ENCODE measurements at places on chromosomes 12 and 14.

DNA sequence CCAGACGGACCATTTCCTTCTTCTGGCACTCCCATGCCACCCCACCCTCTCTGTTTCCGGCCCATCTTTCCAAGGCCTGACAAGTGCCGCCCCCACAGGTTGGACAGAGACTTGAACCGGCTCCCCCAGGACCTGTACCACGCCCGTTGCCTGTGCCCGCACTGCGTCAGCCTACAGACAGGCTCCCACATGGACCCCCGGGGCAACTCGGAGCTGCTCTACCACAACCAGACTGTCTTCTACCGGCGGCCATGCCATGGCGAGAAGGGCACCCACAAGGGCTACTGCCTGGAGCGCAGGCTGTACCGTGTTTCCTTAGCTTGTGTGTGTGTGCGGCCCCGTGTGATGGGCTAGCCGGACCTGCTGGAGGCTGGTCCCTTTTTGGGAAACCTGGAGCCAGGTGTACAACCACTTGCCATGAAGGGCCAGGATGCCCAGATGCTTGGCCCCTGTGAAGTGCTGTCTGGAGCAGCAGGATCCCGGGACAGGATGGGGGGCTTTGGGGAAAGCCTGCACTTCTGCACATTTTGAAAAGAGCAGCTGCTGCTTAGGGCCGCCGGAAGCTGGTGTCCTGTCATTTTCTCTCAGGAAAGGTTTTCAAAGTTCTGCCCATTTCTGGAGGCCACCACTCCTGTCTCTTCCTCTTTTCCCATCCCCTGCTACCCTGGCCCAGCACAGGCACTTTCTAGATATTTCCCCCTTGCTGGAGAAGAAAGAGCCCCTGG is 1.2 kb upstream of the CMTM5 start:
- DNase-seq: no peak

GRCh38 chr14:55846826-55847446 is 266.9 kb downstream of the KTN1 start:
- DNase-seq: peak; percentile 4

DNA sequence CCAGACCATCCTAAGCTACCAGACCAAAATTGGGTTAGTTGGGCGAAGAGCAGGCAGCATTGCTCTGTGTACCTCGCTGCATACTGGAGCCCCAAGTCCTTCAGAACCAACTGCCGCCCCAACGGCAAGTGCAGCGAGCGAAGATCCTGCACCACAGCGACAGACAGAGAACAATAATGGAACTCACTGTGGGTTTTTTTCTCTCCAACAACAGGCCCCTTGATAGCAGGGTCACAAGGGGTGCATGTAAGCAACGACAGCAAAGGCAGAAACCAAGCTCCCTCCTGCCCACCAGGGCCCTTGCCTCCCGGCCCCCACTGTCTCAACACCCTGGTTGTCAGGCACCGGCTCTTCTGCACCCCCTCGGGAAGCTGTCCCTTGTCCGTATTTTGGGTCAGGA is 39.0 kb downstream of the RNF34 start:
- DNase-seq: no peak

- no peak for DNase-seq
These were observed 10.3 kb downstream of the TWF1 start for GRCh38 chr12:43795716-43796280.

DNA sequence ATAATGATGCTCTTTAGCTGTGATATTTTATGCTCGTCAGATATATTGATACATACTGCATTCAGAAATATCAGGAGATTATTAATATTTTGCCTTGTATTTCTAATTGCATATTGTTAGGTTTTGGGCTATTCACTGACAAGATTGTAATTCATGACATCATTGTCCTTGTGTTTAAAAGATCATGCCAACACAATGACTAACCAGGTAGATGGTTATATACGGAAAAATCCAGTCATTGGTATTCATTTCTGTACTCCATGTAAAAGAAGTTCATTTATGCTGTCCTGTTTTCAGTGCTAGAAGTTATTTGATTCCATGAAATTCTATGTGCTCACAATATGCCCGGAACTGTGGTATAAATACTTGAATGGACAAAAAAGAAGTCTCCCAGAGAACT is 107.5 kb downstream of the KITLG start:
- DNase-seq: no peak

- DNase-seq: no peak
These were observed 71.1 kb downstream of the ARL6IP4 start for GRCh38 chr12:123051556-123051955.
